ENCODE measurements at places on chromosomes 16 and 17. TPM values are rescaled to one million over a fixed set of nuclear protein-coding genes. Genes with fewer than 3 reads are reported as not detected.
A peak's percentile ranks its signal among the peaks of the same experiment; 100 is the strongest.

MT1G gene
- total RNA-seq: 1.1 TPM

GRCh38 chr17:42111871-42112551 lies 503 bp downstream of the DHX58 start:
- peak; percentile 67 for DNase-seq

DNA sequence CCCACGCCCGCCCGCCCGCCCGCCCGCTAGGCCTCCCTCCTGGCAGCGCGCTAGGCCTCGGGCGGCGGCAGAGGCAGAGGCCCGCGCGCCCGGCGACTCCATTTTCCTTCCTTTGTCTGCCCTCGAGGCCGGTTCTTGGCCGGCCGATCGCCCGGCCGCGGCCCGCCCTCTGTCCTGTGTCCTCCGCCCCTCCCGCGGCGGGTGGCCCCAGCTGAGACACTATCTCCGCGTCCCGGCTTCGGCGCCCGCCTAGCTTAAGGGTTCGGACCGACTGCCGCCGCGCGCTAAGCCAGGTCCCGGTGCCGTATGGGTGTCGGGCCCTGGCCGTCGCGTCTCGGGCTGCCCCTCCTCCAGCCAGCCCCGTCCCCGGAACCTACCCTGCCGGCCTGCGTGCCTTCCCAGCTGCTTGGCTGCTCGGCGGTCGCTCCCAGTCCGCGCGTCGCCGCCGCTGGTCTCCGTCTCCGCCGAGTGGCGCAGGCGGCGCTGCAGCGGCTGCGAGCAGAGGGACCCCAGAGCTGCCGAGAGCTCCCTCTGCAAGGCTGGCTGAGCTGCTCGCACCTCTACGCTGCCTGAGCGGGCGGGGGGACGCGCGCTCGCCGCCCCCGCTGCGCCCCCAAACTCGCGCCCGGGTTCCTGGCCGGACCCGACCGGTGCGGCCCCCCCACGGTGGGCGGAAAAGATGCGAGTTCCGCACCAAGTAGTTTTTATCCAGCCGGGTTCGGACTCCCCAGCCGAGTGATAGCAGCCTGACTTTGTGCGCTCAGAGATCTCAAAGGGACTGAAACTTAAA lies 787 bp downstream of the CTCF start:
- DNase-seq: peak; percentile 69

DNA sequence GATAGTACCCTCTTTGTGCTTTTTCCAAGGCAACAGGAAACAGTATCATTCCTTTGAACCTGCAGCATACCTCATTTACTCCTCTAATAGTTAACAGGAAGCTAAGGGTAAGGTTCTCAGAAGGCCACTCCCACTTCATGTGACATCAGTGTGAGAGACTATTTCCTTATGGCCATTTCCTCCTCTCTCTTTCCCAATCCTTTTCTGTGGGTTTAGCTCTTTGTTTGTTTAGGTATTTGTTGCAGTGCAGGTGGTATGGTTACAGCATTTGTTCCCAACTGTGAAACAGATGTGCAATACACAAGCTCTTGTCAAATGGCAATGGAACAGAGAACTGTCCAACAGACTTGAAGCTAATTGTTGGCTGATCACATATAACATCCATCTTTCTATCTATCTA lies 14.7 kb downstream of the TMC5 start:
- no peak for DNase-seq

DNA sequence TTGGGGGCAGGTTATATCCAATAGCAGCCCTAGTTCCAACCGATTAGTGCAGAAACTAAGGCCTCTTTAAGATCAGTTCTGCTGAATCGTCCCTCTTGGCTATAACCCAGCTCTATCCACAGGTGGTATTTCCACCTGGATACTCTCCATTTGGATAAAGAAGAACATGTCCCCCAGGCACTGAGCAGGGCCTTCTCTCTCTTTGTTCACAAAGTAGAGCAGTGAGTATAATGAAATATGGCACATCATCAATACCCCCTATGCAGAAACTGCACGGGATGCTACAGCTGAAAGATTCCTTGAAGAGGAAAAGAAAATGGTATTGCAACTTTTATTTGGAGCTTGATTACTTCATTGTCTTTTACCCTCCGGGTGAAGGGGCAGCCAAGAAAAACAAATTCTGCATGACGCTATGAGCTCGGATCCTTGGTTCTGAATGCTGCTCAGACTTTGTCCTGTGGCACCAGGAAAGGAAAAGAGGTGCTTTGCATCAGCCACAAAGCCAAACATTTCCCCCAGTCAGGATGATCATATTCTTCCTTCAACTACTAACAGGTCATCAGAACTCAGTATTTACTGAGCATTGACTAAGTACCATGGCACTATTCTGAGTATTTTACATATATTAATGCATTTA lies 399.7 kb downstream of the NPIPA8 start:
- DNase-seq: no peak

PRSS27 gene
- 0.37 TPM for total RNA-seq

IKZF3 gene
- 1.3 TPM for total RNA-seq

DNA sequence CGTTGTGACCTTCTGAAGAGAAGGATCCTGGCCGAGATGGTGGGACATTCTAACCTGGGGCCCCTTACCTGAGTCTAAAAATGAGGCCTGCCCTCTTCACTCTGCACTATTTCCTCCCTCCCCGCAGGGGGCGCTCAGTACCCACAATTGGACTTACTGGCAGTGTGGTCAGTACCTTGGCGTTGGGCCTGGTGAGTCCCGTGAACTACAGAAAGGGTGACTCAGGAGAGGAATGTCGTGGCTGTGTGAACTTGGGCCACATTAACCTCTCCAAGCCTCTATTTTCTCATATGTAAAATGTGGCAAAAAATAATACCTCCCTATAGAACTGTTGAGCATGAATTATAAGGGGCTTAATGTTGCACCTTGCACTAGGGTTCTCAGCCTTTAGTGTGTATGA lies 3.9 kb downstream of the RSAD1 start:
- DNase-seq: peak; percentile 96

DNA sequence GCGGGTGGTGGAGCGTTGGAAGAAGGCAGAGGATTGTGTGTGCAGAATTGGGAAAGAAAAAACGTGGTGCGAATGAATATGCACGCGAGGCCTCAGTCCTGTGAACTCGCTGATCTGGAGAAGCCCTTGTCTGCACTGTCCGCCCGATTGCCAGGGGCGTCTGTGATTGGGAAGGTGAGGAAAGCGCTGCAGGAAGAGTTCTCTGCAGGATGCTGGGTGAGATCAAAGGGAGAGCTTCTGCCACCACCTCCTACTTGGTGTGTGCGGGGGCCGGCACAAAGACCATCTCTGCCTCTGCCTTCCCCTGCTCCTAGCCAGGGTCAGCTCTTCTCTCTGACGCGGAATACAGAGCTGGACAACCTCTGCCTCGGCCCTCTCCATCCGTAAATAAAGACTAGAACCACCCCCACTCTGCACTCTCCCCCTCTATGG lies 841 bp upstream of the RAB5C start:
- no peak for DNase-seq

DNA sequence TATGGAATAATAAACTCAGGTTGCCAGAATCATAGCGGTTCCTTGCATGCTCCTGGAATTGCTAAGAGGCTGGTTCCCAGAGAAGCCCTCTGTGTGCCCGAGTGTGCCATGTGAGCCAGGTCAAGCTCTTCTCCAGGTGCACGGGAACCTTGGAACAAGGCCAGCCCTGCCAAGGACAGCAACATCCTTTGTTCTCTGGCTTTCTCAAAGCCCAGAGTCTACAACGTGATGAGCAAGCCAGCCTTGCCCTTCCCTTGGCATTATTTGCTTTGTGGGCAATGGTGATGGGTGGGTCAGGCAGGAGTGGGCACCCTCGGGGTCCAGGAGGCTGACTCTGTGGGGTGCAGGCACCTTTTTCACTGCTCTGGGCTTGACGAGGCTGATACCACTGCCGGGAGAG lies 14.2 kb upstream of the SEC14L1 start:
- DNase-seq: no peak

DNA sequence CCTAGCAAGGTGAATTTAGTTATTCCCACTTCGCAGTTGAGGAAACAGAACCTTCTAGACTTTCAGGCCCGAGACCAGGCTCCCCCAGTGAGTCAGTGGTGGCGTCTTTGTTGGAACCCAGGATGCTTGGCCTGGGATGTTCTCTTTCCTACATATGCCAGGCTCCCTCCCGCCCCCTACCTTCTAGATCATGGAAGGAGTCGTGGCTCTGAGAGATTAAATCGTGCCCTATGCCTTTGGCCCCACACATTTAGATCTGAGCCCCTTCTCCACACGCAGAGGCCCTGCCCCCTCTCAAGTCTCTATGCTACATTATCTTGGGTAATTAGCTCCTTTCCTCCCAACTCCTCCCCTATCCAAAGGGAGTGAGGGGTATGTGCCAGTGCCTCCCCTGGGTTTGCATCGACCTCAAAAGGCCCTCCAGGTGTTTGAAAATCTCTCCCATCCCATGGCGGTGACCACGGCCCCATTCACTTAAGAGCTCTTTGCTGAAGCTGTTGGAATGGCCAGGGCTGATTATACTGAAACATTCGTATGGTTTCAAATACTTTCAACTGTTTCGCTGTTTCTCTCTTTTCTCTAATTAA lies 3.0 kb downstream of the NGFR start:
- peak; percentile 10 for DNase-seq

- no peak for DNase-seq
These were observed 10.5 kb downstream of the GINS3 start for GRCh38 chr16:58402796-58403195.

DNA sequence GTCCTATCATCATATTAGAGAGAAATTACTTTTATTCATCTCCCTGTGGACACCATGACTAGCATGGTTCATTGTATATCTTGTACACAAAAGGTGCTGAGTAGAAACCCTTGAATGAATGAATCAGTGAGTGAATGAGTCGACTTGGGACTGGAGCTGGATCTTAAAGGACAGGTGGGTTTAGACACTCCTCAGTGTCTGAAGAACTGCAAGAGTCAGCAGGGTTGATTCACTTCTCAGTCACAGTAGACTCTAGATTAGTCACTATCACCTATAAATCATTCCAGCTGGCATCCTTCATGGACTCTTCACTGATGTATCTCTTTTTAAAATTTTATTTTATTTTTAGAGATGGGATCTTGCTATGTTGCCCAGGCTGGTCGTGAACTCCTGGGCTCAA lies 30.1 kb upstream of the PMFBP1 start:
- no peak for DNase-seq

- DNase-seq: no peak
These were observed 346.2 kb downstream of the FOXL1 start for GRCh38 chr16:86924537-86924936.

- DNase-seq: peak; percentile 70
These were observed 22.7 kb downstream of the PEMT start for GRCh38 chr17:17568772-17569195.

- DNase-seq: no peak
These were observed 11.4 kb downstream of the DYNC1LI2 start for GRCh38 chr16:66740010-66740409.

CES2 gene
- total RNA-seq: 32.4 TPM

DNA sequence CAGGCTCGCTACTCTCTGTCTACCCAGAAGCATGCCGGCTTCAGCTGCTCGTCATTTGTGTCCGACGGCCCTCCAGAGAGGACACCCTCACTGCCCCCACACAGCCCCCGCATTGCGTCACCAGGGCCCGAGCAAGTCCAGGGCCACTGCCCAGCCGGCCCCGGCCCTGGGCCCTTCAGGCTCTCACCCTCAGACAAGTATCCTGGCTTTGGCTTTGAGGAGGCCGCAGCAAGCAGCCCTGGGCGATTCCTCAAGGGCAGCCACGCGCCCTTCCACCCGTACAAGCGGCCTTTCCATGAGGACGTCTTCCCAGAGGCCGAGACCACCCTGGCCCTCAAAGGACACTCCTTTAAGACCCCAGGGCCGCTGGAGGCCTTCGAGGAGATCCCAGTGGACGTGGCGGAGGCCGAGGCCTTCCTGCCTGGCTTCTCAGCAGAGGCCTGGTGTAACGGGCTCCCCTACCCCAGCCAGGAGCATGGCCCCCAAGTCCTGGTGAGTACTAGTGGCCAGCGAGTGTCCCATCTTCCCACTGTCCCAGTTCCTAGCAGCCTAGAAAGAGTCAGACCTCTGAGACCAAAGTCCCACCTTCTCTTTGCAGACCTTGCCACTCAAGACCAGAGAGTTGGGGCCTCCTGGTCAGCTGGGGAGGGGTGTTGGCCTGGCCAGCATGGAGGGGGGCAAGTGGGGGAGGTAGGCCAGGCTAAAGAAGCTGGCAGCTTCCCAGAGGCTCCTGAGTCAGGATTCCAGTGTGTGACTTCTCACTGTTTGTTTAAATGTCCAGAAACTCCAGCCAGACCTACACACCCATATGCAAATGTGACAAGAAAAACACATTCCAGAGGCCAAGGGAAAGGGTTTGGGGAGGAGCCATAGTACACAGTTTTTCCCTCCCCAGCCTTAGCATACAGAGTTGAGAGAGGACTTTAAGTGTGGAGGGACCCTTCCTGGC lies 18.6 kb downstream of the FOXN1 start:
- DNase-seq: peak; percentile 35

SLC12A3 gene
- total RNA-seq: not detected

GRCh38 chr16:13351601-13352217 lies 450.3 kb downstream of the SHISA9 start:
- DNase-seq: no peak

DNA sequence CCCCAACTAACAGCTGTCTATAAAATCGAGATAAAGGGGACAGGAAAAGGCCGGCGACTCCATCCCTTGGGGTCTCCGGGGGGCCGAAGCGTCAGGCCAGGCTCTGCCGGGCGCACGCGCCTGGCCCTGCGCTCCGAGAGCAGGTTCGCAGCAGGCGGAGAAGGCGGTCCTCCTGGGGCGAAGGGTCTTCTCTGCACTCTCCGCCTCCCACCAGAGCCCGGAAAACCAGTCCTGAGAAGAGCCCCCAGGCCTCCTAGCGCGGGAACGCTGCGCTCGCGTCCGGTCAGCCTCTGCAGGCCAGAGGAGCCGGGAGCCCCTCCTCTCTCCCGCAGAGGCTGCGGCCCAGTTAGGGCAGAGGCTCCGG lies 5.1 kb downstream of the FOXF1 start:
- DNase-seq: no peak

- no peak for DNase-seq
These were observed 66.9 kb downstream of the RNF213 start for GRCh38 chr17:80327518-80327917.

HSD17B1 gene
- 1.6 TPM for total RNA-seq
